ENCODE measurements at places on chromosomes 2 and 18.

DNA sequence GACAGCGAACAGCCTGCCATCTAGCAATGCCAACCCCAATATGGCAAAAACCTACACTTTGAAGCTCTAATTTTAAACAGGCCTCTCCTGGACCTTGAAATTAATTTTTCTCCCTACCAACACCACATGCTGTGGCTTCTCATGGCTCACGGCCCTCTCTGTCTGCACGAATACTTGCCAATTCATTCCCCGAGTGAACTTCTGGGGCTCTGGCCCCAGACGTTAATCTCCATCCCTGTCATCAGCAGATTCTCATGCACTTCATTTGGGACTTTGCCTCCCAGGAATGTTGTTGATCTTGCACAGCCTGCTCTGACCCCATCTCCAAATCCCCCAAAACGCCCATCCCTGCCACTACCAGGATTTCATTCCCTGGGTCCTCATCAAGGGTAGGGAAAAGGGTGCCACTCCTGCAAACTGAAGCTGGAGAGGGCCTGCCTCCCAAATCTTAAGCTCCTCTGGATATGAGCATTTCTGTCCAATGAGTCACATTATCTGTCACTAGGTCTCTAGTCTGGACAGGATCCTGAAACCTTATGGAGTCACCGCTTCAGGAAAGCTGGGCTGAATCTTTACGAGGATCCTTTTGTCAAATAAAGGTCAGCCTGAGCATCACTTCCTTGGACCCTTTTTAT, 10.4 kb downstream of the FIGLA start:
- DNase-seq = no peak

GRCh38 chr18:75455249-75456198, 28.0 kb upstream of the SMIM21 start:
- no peak for DNase-seq

DNA sequence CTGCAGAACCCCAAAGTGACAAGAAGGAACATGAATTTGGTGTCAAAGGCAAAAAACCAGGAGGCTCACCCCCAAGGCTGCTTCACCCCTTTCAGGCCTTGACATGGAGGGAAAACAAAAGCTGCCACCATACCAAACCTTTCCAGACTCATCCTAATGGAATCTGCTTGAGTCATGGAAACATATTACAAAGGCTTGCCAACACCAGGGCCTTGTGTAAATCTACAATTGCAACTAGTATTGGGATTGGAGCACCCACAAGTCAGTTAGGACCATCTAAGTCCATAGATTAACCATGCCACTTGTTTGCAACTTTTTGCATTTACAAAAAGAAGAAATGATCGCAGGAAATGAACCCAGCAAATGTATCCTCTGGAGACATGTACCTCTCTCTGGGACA, 297.6 kb downstream of the CDCA7 start:
- DNase-seq = no peak

DNA sequence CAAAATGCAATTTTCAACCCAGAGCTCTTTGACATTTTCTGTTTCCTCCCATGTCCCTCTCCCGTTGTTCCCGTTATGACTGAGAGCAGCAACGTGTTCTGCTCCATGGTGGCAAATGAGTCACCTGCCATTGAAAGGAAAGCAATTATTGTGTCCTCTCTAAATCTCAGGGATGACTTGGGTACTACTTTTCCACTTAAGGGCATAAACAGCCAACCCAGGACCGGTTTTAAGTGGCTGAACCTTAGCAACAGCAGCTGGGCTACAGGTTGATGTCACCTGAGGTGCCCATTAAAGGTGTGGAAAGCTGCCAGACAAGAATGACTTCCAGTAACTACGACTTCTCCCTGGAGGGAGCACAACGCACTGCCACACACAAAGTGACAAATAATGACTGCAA, 236.8 kb downstream of the NCKAP5 start:
- DNase-seq = no peak

DNA sequence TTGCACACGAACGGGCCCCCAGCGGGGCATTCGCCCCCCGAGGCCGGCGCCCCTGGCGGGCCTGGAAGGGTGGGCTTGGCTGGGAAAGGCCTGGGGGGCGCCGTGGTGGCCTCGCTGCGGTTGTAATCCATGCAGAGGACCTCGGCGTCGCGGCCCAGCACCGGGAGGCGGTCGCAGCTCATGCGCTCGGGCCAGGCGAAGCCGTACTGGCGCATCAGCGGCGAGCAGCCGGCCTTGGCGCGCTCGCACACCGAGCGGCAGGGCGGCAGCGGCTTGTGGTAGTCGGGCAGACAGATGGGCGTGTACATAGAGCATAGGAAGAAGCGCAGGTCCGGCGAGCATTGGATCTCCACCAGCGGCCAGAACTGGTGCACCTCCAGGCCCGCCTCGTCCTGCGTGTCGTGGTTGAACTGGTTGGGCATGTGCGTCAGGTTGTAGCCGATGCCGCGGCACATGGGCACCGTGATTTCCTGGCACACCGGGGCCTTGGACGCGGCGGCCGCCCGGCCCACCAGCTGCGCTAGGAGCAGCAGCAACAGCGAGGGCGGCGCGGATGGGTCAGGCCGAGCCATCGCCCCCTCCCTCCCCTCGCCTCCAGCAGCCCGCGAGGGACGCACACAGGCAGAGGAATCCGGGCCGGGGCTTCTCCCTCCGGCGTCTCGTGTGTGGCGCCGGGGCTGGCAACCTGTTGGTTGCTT, 1.4 kb downstream of the FZD5 start:
- no peak for DNase-seq

- no peak for DNase-seq
These were observed 31.2 kb upstream of the HPCAL1 start for GRCh38 chr2:10271509-10271908.

DNA sequence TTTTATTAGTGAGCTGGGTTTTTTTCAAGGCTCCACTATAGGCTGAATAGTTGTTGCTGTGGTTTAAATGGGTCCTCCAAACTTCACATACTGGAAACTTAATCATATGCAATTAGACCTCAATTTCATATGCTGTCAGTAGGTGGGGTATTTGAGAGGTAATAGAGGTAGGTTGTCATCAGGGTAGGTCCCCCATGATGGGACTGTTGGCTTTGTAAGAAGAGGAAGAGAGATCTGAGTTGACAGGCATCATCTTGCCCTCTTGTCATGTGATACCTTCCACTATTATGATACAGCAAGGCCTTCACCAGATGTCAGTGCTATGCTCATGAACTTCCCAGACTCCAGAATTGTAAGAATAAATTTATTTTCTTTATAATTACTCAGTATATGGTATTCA, 819.4 kb downstream of the LRP1B start:
- DNase-seq = no peak

DNA sequence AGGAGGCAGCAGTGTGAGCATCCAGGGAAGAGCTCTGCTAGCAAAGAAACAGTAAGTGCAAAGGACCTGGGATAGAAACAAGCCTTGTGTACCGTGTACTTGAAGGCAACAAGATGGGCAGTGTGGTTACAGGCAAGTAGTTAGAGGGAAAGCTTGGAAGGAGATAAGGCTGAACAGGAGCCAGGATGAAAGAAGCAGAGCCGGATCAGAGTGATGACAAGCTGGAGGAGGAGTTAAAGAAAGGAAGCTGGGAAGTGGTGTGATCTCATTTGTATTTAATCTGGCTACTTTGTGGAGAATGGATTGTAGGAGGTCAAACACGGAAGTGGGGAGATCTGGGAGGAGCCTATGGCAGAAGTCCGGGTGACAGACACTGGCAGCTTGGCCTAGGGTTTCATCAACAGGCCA, 44.7 kb upstream of the VPS54 start:
- DNase-seq = no peak

- DNase-seq = no peak
These were observed 314.5 kb downstream of the OSR1 start for GRCh38 chr2:19043893-19044292.

- no peak for DNase-seq
These were observed 173.9 kb downstream of the ANAPC1 start for GRCh38 chr2:111710085-111710484.

- DNase-seq = no peak
These were observed 7.7 kb downstream of the CD28 start for GRCh38 chr2:203714112-203714511.

GRCh38 chr2:205496772-205497171, 185.5 kb upstream of the NRP2 start:
- no peak for DNase-seq

GRCh38 chr2:149018981-149019380, 19.5 kb upstream of the LYPD6B start:
- no peak for DNase-seq

DNA sequence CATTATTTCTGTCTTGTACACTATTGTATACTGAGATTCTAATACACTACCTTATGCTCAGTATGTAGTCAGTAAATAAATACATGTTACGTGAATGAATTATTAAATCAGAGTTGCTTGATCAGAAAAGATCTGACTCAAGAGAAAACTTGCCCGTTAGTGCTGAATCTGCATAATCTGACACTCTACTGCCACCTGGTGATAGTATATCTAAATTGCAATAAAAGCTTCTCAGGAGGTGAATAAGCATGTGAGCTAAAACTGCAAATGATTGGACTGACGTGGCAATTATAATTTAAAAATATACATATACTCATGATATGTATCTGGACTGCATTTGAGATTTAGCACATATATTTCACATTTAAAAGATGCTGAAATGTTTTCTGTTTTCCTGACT, 70.4 kb downstream of the KIAA1328 start:
- DNase-seq = no peak

DNA sequence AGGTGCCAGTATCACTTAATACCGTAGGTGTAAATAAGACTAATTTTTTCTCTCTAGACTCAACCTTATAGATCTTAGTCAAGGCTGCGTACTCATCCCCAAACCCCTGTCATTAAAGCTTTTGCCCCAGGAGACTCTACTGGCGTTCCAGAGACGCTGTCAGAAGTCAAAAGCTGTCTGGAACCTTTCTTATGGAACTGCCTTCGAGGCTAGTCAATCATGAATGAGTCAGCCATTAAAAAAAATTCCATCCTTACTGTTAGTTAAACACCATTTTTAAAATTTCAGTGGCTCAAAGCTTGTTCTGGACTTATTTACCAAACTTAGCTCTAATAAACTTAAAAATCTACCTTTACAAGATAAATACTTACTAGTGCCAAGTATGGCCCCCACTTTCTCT, 52.1 kb downstream of the SPRED2 start:
- DNase-seq = no peak

- no peak for DNase-seq
These were observed 1.5 kb downstream of the STRADB start for GRCh38 chr2:201452922-201453643.

GRCh38 chr2:166984797-166985196, 96.5 kb downstream of the XIRP2 start:
- no peak for DNase-seq

- no peak for DNase-seq
These were observed 14.9 kb downstream of the L3MBTL4 start for GRCh38 chr18:6399776-6400175.

GRCh38 chr2:68764041-68764805, 29.6 kb downstream of the ARHGAP25 start:
- no peak for DNase-seq

- no peak for DNase-seq
These were observed 57.1 kb upstream of the PKDCC start for GRCh38 chr2:41990688-41991087.

DNA sequence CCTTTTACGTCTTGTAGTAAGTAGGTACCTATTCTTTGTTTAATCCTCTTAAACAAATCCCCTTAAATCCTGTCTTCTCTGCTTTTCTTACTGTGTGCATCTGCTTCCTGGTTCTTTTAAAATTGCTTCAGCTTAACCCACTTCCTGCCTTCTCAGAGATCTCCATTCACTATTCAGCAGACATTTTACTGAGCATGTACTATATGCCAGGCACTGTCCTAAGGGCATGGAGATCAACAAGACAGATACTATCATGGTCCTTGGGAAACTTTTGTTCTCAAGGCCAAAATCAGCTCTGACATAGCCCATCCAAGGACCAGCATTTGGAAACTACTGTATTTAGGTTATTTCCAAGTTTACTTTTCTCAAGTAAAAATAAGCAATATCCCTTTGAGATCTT, 227.5 kb downstream of the TPGS2 start:
- DNase-seq = no peak

DNA sequence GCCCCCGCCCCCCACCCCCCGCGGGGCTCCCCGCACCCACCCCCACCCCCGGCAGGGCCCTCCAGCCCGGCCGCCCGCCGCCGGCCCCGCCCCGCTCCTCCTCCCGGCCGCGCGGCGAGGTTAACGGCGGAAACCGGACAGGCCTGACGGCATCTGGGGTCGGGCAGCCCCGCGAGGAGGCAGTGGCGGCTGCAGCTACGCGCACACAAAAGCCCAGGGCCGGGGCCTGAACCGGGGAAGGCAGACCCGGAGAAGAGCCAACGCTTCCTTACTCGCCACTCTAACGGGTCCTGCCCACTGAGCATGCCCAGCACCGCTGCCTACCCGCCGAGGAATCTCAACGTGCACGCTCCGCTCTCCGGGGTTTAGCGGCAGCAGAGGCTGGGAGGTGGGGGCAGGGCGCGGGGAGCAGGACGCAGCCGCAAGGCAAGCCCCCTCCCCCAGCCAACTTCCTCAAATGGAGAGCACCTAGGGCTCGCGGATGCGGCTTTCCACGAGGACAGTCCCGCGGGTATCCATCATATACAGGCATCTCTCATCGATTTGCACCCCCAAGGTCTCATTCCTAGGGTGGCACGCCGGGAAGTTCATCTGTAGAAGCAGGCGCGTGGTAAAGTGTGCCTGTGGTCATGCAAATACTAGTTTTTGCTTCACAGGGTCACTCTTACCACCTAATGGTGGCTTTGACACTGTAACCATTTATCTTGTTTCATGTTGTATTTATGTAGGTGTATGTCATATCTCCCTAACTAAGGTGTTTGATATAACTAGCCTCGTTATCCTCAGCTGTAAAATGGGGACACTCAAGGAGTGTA, at the start of gene MEMO1:
Gene MEMO1, minus strand, starts transcription at position 339 of the 815 bp plus-strand sequence. CDS start 761 bp downstream, outside the sequence.
- DNase-seq = peak; percentile 39

- DNase-seq = no peak
These were observed 37.1 kb upstream of the ATP6V1B1 start for GRCh38 chr2:70898363-70899240.

- DNase-seq = no peak
These were observed 26.8 kb downstream of the MBOAT2 start for GRCh38 chr2:8976442-8977259.

DNA sequence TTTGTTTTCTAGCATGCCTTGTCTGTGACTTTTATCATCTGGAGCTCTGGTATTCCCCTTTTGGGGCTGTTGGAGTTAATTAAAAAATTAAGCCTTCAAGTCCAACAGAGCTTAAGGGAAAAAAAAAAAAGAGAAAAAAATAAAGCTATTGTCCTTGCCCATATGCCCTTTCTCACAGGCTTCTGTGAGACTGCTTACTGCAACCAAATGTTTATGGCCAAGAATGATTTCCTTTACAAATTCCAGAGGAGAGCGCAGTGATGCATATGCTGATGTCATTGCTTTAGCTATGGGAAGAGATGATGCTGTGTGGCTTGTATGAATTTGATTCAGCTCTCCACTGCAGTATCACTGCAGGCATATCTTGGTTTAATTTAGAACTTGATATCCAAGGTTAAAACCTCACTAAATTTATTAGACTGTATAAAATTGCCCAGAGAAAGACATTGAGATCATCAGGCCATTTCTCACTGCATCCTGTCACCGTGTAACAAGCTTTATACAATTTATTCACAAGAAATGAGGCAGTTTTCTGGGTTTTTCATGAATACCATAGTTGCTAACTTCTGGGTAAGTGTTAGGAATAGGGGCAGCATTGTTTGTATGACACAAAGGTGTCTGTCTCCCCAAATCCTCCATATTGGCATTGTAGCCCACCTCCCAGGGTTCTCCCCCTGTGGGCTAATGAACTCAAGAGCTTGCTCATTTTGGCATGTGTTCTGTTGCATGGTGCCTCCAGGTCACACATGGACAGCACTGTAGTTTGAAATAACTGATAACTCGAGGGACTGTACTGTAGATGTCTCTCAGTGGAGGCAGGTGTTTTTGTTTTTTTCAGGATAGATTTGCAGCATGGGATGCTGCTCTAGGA, 85.0 kb downstream of the TANC1 start:
- no peak for DNase-seq

GRCh38 chr2:215505044-215505786, 69.3 kb upstream of the FN1 start:
- no peak for DNase-seq

Measured in cortex of kidney (tissue), 1 donor.